ENCODE measurements at places on chromosomes 7 and 10. TPM values are rescaled to one million over a fixed set of nuclear protein-coding genes. Genes with fewer than 3 reads are reported as not detected.

Gene DRGX
- total RNA-seq, result not detected

Gene EIF5AL1
- 0.24 TPM for total RNA-seq

Gene ZNF736
- total RNA-seq, result not detected

Gene BMPER
- total RNA-seq, result 0.74 TPM

Gene PRSS1
- not detected for total RNA-seq

Gene P4HA1
- 144 TPM for total RNA-seq

Gene LEP
- not detected for total RNA-seq

Gene TMEM273
- not detected for total RNA-seq

Gene PKD2L1
- not detected for total RNA-seq

Gene EPO
- 0.58 TPM for total RNA-seq

Gene ZNF804B
- not detected for total RNA-seq

Gene CALHM1
- total RNA-seq, result 0.06 TPM

Gene ARHGAP22
- total RNA-seq, result 5.1 TPM

Data from neural progenitor cell (in vitro differentiated cells).